ENCODE measurements at places on chromosomes 4 and X. TPM values are rescaled to one million over a fixed set of nuclear protein-coding genes. Genes with fewer than 3 reads are reported as not detected.

Gene EDA
- total RNA-seq: 2.3 TPM

Gene TLR6
- total RNA-seq: 5.9 TPM

Gene SRPK3
- not detected for total RNA-seq

DNA sequence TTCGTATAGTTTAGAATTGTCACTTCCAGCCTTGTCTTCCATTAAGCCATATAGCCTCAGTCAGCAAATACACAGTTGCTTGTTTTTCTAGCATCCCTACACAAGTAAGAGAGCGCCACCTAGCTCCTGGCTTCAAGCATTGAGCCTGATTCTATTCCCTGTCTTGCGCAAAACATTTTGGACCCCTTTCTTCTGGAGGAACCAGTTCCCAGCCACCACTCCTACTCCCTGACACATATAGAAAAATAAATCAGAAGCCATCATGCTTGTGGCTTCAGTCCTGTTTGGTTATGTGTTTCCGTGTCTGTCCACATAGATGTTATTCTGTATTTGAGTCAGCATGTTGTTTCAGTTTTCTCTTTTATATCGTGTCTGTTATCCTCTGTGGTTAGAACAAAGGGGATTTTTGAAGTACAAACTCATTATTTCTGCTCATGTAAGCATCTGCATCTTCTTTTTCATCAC lies 59.9 kb downstream of the GK start:
- DNase-seq: peak; percentile 39
- H3K27ac ChIP-seq: peak overlapping the region; percentile 85
- peaks cover 15% of the 10 kb centered on the region for H3K36me3 ChIP-seq
- H3K4me1 ChIP-seq: peaks cover 20% of the 10 kb centered on the region
- no peaks in the 10 kb centered on the region for H3K27me3 ChIP-seq

- peaks cover 25% of the 10 kb centered on the region for H3K4me1 ChIP-seq
- peaks cover 7% of the 10 kb centered on the region for H3K36me3 ChIP-seq
- H3K4me3 ChIP-seq: no peak overlapping the region
- no peak for DNase-seq
These were observed 4.2 kb downstream of the PDHA1 start for GRCh38 chrX:19347916-19348315.

- no peak for DNase-seq
- no peaks in the 10 kb centered on the region for H3K36me3 ChIP-seq
- no peak overlapping the region for H3K27ac ChIP-seq
- H3K4me3 ChIP-seq: no peak overlapping the region
- H3K4me1 ChIP-seq: no peaks in the 10 kb centered on the region
These were observed 771.3 kb downstream of the RAB28 start for GRCh38 chr4:12712648-12713339.

- no peaks in the 10 kb centered on the region for H3K4me1 ChIP-seq
- no peak for DNase-seq
- no peak overlapping the region for H3K27ac ChIP-seq
- H3K36me3 ChIP-seq: no peaks in the 10 kb centered on the region
These were observed 23.6 kb upstream of the VAMP7 start for GRCh38 chrX:155857561-155857960.

GRCh38 chr4:128427832-128428366 lies 140.3 kb upstream of the PGRMC2 start:
- H3K27me3 ChIP-seq: no peaks in the 10 kb centered on the region
- no peak overlapping the region for H3K27ac ChIP-seq
- DNase-seq: no peak
- H3K36me3 ChIP-seq: no peaks in the 10 kb centered on the region

DNA sequence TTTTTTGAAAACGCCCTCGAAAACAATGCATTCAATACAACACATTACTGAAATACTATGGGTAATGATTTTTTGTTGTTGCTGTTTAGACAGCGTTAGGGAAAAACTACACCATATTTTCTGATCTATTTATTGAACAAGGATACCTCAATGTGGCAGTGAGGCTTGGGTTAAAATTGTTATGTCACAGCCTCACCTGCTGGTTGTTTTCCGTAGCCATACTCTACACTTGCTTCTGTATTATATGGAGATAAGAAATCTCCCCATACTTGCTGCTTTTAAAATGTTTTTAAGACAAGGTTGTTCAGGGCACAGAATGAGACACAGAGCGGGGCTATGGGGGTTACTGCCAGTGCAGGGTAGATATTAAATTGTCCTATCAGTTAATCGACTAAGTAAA lies 221.6 kb upstream of the FTHL17 start:
- H3K4me3 ChIP-seq: no peak overlapping the region
- no peaks in the 10 kb centered on the region for H3K36me3 ChIP-seq
- H3K27ac ChIP-seq: no peak overlapping the region

DNA sequence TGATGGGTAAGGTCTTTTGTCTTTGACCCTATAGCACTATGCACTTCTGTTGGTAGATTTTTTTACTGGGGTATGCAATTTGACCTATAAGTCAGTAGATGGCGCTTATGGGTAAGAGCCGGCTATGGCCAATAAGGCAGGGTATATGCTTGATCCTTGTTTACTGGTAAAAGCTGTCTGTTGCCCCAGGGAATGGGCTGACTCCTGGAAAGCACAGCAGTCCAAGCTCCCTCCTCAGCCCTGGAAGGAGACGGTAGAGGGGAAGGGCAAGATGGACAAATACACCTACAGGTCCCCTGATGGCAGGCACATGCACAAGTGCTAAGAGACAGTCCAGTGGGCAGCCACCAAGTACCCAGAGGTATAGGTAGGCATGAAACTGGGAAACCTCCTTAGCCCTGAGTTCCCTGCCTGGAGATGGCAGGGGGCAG lies 63.7 kb downstream of the ADAMTS3 start:
- no peak for DNase-seq
- H3K4me1 ChIP-seq: no peaks in the 10 kb centered on the region
- no peaks in the 10 kb centered on the region for H3K36me3 ChIP-seq
- H3K4me3 ChIP-seq: no peak overlapping the region

- no peak overlapping the region for H3K27ac ChIP-seq
- H3K4me1 ChIP-seq: peaks cover 11% of the 10 kb centered on the region
- no peak for DNase-seq
- no peaks in the 10 kb centered on the region for H3K27me3 ChIP-seq
- H3K36me3 ChIP-seq: peaks cover 25% of the 10 kb centered on the region
- H3K4me3 ChIP-seq: no peak overlapping the region
These were observed 111.7 kb downstream of the PTTG2 start for GRCh38 chr4:38071801-38072431.

- peak overlapping the region; percentile 96 for H3K27ac ChIP-seq
- H3K4me1 ChIP-seq: peaks cover 38% of the 10 kb centered on the region
- DNase-seq: no peak
- peaks cover 27% of the 10 kb centered on the region for H3K36me3 ChIP-seq
- peak overlapping the region; percentile 91 for H3K4me3 ChIP-seq
These were observed 1.2 kb downstream of the SLC39A8 start for GRCh38 chr4:102343964-102344519.
